ENCODE measurements at places on chromosomes 3 and 15.

DNA sequence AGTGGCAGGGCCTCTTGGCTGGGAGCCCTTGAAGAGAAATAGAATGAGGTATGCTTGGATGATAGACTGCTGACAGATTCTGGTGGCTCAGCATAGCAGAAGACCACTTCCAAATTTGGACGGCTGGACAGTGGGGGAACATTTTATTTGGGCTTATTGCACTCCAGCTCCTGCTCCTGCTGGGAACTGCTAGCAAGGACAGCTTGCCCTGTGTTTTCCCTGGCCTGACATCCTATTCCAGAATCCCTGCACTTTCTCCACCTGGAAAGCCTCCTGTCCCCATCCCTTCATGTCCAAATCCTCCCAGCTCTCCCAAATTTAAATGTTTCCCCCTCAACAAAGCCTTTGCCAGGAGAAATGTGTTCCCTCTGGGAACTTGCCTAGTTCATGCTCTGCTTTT, 9.8 kb upstream of the COLQ start:
- DNase-seq = no peak

- no peak for DNase-seq
These were observed 84.7 kb upstream of the GOLGA8J start for GRCh38 chr15:29998033-29998432.

- DNase-seq = peak; percentile 48
These were observed 8.0 kb downstream of the CHD2 start for GRCh38 chr15:92907896-92908712.

DNA sequence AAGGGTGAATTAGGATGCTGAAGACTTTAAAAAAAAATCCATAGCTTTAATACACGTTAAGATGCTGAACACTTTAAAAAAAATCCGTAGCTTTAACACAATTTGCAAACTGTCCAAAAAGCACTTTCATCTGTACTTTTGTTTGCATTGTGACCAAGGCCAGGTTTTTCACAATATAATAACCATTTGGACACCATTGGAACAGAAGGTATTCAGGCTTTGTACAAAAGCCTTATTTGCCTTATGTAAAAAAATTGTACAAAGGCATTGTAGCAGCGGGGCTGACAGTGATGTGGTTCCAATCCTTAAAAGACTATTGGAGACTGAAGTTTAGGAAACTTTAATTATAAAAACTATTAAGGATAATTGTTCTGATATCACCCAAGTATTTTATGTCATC, 15.2 kb upstream of the ICE2 start:
- DNase-seq = no peak

DNA sequence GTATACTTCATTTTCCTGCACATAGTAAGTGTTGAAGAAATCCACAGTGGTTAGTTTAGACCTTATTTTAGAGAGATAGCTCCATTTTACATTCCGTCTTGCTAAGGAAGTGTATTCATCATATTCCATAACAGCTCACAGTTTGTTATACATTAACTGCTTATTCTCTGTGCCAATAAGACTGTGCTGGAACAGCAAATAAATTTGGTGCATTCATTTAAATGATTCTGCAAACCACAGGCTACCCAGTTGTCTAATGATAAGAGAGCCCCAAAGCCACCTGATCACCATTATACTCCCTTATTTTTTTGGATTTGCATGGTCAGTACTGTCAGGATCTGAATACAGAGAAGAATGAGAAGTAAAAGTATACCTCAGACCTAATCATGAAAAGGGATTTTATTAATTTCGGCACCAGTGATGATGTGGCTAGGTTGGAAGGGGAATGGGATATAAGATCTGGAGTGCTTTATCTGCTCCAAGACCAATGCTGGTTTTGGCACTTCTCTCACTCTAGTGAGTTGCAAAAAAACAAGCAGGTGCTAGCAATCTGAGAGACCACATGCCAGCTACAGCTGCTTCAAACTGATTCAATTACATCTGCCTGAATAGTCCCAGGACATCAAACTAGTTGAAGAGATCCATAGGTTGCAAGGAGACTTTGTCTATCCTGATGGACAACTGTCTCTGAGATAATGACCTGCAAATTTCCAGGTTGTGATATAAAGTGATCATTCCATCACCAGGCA, 254.8 kb downstream of the ZBTB20 start:
- DNase-seq = no peak

GRCh38 chr3:197516517-197516889, 39.3 kb downstream of the BDH1 start:
- DNase-seq = peak; percentile 75

All from stimulated activated CD4-positive, alpha-beta T cell treated with anti-CD3 and anti-CD28 coated beads, Interleukin-15, amount 100 ng/mL, for 24 hours (primary cell).